AG09319 (cell line): ENCODE measurements at places on chromosomes 7 and 10.
A peak's percentile ranks its signal among the peaks of the same experiment; 100 is the strongest.

DNA sequence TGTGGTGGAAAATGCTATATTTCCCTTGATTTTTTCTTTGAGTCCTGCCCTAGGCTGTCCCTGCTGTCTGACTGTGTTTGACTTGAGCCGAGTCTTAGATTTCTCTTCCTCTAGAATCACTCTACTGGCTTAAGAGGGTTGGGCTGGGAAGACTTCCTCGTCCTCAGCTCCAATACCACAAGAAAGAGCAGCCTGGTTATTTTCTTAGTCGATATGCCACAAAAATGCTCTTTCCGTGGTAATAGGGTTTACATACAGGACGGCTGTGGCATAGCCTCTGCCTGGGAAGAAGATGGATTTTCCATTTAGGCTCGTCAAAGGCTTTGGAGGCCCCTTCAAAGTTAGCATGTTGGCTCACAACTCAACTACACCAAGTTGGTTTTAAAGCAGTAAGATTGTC lies 212.0 kb upstream of the IGFBP3 start:
- DNase-seq, result no peak

GRCh38 chr10:111967547-111967946 lies 216.0 kb downstream of the GPAM start:
- no peak for DNase-seq

- DNase-seq, result no peak
Observed at GRCh38 chr7:42483886-42484285, 246.9 kb upstream of the GLI3 start.

DNA sequence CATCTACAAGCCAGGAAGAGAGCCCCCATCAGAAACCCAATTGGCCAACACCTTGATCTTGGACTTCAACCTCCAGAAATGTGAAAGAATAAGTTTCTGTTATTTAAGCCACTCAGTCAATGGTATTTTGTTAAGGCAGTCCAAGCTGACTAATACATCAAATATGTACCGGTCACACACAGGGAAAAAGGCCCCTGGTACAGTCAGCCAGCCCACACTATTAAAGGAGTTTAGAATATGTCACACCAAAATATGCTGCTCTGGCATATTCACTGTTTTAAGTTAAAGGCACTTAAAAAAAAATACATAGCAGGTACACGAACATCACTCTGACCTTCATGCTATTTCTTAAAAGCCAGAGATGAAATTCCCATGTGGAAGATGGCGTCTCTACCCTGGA lies 15.2 kb upstream of the CDCA7L start:
- DNase-seq, result peak; percentile 7

GRCh38 chr7:105924945-105925344 lies 38.1 kb upstream of the CDHR3 start:
- no peak for DNase-seq

GRCh38 chr7:50791938-50792341 lies 9.2 kb upstream of the GRB10 start:
- no peak for DNase-seq

GRCh38 chr10:76169246-76169645 lies 737.8 kb downstream of the LRMDA start:
- DNase-seq, result no peak

DNA sequence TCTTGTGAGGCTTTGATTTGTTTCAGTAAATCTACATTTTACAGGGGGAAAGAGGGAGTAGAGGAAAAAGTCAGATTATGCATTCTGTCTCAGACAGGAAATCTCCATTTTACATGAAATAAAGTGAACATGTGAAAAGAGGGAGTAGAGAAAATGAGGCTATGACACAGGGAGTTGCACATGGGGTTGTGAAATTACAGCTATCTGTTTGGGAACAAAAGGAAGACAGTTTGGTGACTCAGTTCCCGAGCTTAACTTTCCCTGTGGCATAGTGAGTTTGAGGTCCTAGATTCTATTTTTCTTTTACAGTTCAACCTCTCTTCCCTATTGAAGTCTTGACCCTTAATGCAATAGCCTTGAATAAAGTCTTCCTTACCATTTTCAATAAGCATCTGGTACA lies 63.2 kb upstream of the AGR3 start:
- DNase-seq, result no peak

GRCh38 chr7:112573302-112574039 lies 92.7 kb downstream of the LSMEM1 start:
- DNase-seq, result no peak

GRCh38 chr10:29473087-29473356 lies 161.7 kb downstream of the SVIL start:
- no peak for DNase-seq

DNA sequence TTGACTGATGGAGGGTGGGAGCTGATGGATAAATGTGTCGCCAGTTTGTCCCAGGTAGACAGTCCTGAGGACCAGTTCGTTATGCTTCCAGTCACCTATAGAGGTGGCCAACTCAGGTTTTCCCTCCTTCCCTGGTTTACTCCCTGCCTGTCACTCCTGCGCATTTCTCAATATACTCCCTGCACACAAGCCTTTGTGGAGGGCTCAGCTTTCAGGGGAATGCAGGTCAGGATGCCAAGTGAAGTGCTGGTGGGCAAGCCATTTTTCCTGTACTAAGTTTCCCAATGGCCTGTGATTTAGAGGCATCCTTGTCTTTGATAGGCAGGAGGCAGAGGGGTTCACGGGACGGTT lies 473.5 kb upstream of the ZMIZ1 start:
- no peak for DNase-seq

- no peak for DNase-seq
Observed at GRCh38 chr10:124706462-124707143, 37.6 kb downstream of the FAM53B start.

- no peak for DNase-seq
Observed at GRCh38 chr10:121062115-121062514, 211.0 kb downstream of the WDR11 start.

- DNase-seq, result no peak
Observed at GRCh38 chr10:69712342-69712741, 82.3 kb downstream of the FAM241B start.

- DNase-seq, result no peak
Observed at GRCh38 chr10:131979821-131980270, 1.9 kb downstream of the BNIP3 start.

DNA sequence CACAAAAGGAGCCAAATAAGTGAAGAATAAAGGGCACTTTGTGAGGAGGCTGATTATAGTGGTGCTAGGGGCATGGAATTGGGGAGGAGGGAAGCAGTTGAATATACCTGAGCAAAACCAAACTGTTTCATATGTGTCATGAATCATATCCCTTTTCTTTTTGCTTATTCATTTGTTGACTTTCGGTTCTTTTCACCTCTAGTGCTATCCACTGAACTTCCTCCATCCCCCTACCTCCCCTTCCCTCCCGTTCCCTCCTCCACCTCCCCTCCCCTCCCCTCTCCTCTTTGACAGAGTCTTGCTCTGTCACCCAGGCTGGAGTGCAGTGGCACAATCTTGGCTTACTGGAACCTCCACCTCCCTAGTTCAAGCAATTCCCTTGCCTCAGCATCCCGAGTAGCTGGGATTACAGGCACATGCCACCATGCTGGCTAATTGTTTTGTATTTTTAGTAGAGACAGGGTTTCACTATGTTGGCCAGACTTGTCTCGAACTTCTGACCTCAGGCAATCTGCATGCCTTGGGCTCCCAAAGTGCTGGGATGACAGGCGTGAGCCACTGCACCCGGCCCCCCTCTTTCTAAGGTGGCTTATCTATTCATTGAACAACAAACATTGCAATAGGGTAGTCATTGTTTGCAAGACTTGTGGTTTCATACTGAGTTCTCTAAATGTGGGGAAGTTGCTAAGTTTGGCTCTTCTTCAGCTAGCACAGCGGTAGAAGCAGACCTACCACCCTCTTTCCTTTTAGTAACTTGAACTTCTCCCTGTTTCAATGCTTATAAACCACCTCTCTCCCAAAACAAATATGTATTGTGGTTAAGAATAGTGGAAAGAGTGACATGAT lies 150.4 kb upstream of the PRPS1L1 start:
- no peak for DNase-seq

DNA sequence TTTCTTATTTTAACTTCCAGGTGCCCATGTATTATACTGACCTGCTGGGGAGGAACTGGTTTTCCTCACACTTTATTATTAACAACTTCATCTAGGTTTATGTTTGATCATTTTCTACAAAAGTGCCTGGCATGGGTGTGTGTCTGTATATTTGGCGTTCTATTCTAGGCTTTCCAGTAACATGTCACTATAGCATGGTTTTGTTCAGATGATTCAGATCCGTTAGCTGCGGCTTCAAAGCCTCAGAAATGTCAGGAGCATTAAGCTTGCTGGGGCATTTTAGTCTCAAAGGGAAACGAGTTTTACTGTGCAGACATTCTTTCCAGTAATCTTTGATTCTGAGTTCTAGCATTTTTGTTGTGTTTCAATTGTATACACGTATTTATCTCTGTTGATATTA lies 2.3 kb downstream of the INPP5A start:
- no peak for DNase-seq

DNA sequence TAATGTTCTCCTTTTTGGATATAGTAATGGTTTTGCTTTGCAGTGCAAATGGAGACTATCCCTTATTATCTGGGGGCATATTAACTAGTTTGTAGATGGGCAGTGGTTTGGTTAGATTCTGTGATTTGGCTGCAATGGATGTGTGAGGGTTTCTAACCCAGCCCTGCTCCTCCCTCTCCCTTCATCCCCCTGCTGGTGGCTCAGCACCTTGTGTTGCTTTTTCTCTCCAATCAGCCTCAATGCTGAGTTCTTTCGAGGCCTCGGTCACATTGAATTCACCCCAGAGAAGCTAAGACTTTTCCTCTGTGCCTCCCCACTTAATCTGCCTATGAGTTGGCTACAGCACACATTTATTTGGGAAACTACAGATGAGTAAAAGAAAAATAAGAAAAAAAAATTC lies 120.0 kb downstream of the MALRD1 start:
- DNase-seq, result no peak

- DNase-seq, result no peak
Observed at GRCh38 chr7:132915647-132916046, 166.2 kb downstream of the CHCHD3 start.

- no peak for DNase-seq
Observed at GRCh38 chr10:129365767-129366402, 101.2 kb upstream of the MGMT start.

DNA sequence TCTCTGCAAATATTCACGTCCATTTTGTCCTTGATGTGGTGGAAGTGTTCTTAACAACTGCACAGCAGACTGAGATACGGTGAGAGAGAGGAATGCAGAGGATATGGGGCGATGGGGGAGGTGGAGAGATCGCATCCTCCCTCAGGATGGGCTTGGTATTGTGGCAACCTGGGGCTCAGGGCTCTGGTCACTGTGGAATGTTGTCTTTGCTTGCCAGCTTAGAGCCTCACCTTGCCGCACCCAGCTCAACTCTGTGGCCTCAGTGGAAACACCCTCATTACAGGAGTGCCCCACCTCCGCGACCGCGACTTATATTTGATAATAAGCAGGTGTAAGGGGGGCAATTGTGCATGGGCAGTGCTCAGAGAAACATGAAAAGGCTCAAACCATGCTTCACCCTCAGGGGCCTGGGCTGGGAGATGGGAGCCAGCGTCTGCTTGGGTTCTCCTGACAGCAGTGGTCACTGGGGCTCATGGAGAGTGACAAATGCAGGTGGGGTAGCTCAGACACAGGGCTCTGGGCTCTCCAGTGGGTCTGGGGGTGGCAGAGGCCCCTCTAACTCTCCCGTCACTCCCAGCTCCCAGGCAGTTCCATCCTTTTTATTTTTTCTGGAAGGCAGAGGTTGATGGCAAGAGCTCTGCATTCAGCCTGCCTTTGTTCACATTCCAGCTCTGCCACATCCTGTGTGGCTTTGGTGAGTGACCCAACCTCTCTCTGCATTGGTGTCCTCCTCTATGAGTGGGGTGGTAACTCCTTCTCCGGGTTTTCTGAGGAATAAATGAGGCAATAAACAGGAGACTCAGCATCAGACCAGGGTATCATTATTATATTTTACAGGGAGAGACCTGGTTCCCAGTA lies 43.1 kb upstream of the EMX2 start:
- no peak for DNase-seq

DNA sequence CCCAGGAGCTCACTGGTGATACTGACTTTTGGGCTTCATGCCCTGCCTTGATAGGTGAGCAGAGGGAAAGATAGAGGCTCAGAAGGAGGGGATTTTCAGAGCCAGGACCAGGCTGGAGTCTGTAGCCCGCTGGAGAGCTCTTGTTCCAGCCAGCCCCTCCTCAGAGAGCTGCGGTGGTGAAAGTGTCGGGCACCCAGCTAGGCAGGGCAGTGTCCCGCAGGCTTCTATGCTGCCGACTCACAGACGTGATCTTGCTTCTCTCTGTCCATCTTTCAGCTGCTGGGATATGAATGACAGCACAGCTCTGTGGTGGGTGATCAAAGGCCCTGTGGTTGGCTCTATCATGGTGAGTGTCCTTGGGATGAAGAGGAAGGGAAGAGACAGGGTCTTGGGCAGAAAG lies 35.2 kb downstream of the ADCYAP1R1 start:
- no peak for DNase-seq

DNA sequence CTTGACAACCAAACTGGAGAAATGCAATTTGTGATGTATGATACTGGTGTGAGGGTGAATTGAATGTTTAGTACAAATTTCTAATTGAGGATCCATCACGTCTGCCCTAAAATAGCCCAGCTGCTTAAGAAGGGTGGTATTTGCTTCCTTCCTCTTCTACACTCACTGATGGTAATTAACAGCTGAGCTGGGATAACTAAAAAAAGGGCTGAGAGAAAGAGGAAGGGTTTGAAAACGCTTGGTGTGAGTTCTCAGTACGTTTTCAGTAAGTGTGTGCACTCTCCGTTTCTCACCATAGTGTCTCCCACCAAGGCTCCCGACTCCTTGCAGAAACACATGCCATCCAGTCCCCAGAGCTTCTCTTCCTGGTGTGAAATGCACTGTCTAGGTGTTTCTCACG lies 54.3 kb downstream of the MAP3K8 start:
- DNase-seq, result no peak

DNA sequence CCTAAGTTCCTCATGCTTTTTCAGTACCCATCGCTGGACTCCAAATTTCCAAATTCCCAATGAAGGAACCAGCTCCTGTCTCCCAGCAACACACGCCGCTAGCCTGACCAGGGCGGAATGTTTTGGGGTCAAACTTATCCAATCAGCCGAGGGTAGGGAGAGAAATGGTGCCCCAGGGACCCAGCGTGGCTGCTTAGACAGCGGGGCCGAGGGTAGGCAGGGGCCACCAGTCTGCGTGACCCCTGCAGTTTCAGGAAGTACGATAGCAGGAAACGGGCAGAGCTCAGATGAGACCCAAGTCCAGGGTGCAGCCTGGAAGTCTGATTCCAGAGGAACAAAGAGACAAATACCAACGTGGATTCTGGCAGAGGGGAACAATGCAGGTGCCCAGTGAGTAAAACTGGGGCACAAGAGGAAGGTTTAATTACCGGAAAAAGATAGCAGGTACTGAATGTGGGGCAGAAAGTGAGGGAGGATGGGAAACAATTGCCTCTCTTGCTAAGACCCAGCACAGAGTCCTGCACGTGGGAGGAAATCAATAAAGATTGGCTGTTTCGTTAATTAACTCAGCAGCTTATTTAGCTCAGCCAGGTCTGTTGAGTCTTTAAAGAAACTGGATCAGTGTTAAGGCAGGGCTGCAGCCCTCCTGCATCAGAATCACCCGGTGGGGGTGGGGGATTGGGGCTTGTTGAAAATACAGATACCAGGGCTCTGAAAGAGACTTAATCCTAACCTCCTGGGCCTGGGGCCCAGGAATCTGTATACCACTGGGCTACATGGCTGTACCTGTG lies 50.4 kb upstream of the NFE2L3 start:
- DNase-seq, result no peak
